Kidney epithelial cell (primary cell): ENCODE measurements at places on chromosomes 13 and 19. TPM values are rescaled to one million over a fixed set of nuclear protein-coding genes. Genes with fewer than 3 reads are reported as not detected.

DNA sequence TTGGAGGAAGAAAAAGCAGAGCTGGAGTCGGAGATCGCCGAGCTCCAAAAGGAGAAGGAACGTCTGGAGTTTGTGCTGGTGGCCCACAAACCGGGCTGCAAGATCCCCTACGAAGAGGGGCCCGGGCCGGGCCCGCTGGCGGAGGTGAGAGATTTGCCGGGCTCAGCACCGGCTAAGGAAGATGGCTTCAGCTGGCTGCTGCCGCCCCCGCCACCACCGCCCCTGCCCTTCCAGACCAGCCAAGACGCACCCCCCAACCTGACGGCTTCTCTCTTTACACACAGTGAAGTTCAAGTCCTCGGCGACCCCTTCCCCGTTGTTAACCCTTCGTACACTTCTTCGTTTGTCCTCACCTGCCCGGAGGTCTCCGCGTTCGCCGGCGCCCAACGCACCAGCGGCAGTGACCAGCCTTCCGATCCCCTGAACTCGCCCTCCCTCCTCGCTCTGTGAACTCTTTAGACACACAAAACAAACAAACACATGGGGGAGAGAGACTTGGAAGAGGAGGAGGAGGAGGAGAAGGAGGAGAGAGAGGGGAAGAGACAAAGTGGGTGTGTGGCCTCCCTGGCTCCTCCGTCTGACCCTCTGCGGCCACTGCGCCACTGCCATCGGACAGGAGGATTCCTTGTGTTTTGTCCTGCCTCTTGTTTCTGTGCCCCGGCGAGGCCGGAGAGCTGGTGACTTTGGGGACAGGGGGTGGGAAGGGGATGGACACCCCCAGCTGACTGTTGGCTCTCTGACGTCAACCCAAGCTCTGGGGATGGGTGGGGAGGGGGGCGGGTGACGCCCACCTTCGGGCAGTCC is 5.0 kb downstream of the FOSB start:
- DNase-seq: no peak

DNA sequence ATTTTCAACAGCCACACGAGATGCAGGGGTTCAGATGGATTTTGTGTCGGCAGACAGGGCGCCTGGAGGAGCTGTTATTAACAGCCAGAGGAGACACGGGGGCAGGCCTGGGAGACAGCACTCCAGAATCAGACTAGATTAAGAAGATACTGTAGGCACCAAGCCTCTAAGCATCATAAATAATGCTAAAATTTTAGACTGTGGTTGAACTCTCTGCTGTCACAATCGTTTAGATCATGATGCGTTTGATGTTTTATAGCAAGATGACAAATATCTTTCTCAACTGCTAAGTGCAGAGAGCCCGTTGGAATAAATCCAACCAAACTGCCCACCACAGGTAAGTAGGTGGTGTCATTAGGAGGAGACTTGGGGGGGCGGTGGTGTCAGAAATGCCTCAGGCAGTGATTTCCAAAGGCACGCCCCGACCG is 63.9 kb downstream of the CEBPG start:
- DNase-seq: no peak

DNA sequence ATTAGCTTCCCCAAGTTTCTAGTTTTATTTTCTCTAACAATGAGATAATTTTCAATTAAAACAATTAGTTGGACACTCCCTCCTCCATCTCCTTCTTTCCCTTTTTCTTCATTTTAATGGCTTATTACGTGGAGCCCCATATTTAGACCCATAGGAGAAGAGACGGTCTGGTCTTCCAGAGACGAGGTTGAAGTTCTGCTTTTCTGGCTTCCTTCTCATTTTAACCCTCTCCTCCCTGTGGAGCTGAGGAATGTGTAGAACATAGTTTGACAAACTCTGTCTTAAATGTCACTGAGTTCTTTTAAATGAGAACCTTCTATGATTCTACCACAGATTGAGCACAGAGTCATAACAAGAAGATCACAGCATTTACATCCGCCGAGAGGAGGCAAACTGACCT is 86.8 kb downstream of the EDNRB start:
- no peak for DNase-seq

GRCh38 chr19:55831846-55832245 is at the start of gene NLRP11:
Gene NLRP11, minus strand, starts transcription at chr19:55831999. Its CDS starts 13,825 bp downstream, at chr19:55818174.
- no peak for DNase-seq

DNA sequence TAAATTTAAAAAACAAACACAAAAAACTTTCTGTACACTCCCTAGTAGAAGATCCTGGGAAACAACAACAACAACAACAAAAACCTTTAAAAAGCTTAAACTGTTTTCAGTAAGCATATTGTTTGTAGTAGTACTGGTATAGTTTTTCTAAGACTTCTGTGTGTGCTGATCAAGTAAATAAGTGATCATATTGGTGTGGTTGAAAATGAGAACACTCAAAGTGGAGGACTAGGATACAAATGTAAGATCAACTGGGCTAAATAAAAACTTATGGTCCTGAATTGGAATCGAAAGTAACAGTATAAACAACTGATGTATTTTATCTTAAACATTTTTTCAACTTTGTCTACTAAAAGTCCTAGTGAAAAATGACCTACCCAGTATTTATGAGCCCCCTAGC is 135.5 kb downstream of the FOXO1 start:
- DNase-seq: no peak

DNA sequence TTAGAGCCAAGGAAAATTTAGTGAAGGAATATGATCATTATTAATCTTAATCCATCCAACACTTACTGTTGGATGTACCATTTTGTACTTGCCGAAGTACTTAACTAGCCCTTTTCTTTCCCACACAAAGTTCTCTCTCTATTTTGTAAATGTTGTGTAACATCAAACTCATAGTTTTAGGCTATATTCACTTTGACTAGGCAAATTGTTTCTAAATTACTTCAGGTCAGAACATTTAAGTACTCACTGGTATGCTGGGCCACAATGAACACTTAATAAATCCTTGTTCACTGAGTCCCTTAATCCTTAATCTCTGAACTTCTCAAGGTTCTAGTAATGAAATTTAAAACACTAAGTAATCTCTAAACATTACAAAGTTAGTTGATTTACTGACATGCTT is 49.3 kb upstream of the EEF1AKMT1 start:
- no peak for DNase-seq

- DNase-seq: no peak
Measured at GRCh38 chr19:51501594-51502263, at the start of gene SIGLEC12. Gene SIGLEC12, minus strand, starts transcription at chr19:51501800. Its CDS starts 67 bp downstream, at chr19:51501733.

- DNase-seq: no peak
Measured at GRCh38 chr13:62960723-62961122, 1545.1 kb upstream of the PCDH20 start.

DNA sequence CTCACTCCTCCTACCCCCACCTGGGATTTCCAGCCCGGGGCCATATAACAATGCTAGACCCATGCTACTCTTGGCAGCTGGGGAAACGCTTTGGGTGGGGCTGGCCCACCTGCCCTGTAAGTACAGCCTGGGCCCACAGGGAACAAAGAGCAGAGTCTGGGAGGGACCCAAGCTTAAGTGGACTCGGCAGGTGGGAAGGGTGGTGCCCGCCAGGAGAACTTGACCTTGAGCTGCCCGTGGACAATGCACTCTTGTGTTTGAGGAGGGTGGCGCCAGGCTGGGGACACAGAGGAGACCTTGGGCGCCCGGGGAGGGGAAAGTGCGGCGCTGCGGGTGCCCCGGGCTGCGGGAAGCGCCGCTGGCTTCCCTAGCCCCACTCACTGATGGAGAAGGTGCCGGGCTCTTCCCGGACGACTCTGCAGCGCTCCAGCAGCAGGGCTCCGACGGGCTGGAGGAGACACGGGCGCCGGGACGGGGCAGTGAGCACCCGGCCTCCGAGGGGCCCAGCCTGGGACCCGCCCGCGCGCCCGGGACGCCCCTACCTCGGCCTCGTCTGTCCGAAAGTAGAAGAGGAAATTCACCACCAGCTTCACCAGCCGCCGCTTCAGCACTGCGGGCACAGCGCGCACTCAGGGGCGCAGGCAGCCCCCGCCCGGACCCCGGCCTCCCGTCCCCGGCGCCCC is 607 bp downstream of the PLEKHJ1 start:
- no peak for DNase-seq

GRCh38 chr13:44967704-44968433 is 21.4 kb downstream of the NUFIP1 start:
- DNase-seq: no peak

DNA sequence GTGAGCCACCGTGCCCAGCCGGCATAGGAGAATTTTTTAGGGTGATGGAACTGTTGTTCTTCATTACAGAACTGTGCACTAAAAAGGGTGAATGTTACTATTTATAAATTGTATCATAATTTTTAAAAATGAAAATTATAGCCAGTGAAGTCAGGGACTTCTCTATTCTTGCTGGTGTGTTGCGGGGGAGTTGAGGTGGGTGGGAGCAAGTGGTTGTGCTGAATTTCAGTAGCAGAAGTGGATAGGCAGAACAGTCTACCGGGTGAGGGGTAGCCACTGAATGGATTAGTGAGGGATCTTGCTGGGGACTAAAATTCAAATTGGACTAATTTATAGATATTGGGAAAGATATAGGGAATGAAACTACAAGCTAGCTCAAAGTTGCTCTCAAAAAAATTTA is 74.0 kb downstream of the CAB39L start:
- DNase-seq: no peak

DNA sequence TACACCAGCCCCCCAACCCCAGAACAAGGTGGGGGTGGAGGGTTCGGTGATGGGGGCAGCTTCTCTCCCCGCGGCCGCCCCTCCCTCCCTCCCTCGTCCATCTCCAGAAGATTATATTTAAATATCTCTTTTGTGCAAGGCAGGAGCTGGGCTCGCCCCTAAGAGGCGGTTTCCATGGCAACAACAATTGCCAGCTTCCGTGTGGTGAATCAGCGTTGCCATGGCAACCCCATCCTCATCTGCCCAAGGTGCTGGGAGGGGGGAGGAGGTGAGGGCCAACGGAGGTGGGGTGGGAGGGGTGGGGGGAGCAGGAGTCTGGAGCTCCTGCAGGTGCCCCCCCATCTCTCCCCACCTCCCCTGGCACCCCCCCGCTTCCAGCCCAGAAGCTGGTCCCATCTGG is 46.4 kb downstream of the CELF5 start:
- no peak for DNase-seq

DNA sequence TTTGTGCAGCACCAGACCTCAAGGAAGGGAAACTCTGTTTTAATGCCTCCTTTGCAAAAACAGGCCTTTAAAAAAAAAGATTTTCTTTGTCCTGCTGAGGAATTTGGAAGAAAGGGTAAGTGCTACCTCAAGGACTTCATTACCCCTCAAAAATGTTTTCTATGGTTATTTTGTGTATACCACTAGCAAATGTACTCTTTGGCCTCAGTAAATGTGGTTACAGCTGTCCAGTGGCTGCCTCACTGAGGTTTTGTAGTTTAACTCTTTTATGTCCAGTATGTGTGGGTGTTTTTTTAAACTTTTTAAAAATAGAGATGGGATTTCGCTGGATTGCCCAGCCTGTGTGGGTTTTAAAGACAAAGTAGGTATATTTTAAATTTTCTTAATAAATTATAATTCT is 42.2 kb upstream of the TSC22D1 start:
- DNase-seq: no peak

ARL11 gene
- total RNA-seq: 0.14 TPM in 1 of 2 replicates, not detected in the other

CYP2F1 gene
- total RNA-seq: not detected in 2 replicates
